ENCODE measurements at places on chromosomes 16 and 17. TPM values are rescaled to one million over a fixed set of nuclear protein-coding genes. Genes with fewer than 3 reads are reported as not detected.
A peak's percentile ranks its signal among the peaks of the same experiment; 100 is the strongest.

CBX2 gene
- total RNA-seq: 5.2 TPM

DHODH gene
- total RNA-seq: 15.1 TPM

KRTAP4-4 gene
- not detected for total RNA-seq

FAHD1 gene
- 46.3 TPM for total RNA-seq

DNA sequence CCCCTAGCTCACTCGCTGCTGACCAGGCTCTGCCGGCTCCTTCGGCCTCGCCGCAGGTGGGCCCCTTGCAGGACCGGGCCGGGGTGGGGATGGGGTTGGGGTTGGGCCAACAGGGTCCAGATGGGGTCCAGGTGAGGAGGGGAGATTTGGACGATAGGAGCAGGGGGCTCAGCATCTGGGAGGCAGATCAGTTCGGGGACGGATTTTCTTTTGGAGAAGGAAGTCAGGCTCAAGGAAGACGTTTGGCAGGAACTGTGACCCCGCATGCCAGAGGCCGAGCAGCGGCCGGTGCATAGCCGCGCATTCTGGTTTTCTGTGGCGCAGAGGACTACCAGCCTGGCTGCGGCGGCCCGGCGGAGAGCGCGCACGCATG, 845 bp upstream of the ALDOA start:
- DNase-seq: no peak

- no peak for DNase-seq
Measured at GRCh38 chr16:49674351-49674851, 181.5 kb downstream of the ZNF423 start.

GRCh38 chr17:61411261-61412142, 11.9 kb downstream of the TBX2 start:
- DNase-seq: no peak

GRCh38 chr16:56332464-56333079, 92.8 kb downstream of the AMFR start:
- DNase-seq: no peak

DNA sequence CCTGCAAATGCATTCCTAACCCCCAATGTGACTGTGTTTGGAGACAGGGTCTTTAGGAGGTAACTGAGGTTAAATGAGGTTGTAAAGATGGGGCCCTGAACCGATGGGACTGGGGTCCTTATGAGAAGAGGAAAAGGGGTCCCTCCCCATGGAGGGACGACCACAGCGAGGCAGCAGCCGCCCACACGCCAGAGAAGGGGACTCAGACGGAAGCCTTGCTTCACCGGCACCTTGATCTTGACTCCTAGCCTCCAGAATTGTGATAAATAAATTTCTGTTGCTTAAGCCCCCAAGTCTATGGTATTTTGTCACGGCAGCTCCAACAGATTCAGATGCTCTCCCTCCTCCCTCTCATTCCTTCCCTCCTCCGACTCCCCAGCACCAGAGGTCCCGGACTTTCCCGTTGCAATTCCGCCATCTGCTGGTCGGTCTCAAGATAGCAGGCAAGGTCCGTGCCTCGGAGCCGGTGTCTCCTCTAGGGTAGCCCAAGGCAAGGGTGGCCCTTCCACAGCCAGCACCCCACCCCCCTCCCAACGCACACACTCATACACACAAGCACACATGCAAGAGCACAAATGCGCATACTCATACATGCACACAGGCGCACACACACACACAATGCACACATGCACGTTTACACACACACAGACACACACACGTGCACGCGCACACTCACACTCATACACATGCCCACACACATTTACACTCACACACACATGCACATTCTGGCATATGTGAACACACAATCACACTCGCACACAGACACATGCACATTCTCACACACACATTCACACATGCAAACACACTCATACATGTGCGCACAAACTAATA, 23.1 kb upstream of the C16orf78 start:
- DNase-seq: peak; percentile 60

GRCh38 chr17:51010173-51010675, 110.4 kb downstream of the SPAG9 start:
- no peak for DNase-seq

DNA sequence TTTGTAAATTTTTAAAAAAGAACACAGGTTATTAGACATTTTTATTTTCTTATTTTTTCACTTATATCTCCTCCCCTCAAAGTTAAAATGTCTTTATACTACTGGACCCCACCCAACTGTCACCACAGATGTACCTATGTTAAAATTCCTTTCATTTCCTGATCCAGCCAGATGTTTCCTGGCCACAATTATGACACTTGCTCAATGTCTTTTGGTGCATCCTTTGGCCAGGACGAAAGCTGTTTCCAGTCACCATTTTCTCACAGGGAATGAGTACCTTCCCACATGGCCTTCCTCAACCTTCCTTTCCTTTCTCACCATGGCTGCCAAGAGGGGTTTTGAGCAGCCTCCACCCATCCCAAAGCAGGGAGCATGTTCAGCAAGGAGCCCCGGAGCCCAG, 365.7 kb upstream of the MAF start:
- DNase-seq: no peak

DNA sequence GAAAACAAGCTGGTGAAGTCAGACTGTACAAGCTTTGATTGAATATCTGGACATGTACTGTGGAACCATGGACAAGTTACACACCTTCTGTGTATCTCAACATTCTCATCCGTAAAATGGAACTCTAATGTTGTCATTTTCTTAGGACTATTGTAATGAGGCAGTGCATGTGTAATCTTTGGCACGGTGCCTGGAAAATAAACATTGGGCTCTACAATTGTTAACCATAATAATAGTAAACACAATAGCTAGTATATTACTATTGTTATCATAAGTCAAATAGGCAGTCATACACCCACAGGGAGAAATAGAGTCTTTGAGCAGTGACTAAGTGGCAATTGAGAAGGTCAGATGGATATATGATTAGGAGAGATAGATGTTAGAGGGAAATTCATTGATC, 39.8 kb upstream of the ANKFN1 start:
- no peak for DNase-seq

- peak; percentile 45 for DNase-seq
Measured at GRCh38 chr16:77212741-77213541, 13.7 kb downstream of the SYCE1L start.

- DNase-seq: no peak
Measured at GRCh38 chr17:40415390-40415789, 2.3 kb downstream of the TOP2A start.

DNA sequence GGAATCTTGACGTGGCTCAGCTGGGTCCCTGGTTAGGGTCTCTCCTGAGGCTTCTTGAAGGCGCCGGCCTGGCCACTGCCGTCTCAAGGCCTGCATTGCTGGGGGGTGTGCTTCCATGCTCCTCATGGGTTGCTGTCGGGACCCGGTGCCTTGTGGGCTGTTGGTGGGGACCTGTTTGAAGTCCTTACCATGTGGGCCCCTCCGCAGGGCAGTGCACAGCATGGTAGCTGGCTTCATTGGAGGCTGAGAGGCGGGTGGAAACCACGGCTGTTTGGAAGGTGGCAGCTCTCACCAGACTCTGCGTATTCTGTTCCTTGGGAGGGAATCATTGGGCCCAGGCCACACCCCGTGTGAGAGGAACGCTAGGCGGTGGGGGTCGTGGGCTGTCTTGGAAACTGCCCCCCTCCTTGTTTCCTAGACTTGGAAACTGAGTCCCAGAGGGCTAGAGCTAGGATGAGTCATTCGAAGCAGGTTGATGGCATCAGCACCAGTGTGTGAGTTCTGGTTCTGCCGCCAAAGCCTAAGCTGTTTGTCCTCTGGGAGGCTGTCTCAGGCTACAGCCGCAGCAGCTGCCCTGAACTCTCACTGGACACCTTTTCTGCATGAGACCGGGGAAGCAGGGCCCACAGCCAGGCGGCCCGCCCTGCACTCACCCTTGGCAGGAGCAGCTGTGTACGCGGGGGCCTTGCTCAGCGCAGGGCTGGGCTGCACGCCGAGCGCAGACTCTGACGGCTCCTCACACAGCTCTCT, 35.2 kb downstream of the ZNF750 start:
- DNase-seq: no peak
